Stimulated activated CD8-positive, alpha-beta memory T cell treated with anti-CD3 and anti-CD28 coated beads, Interleukin-4, amount 100 ng/mL, for 1 hour (primary cell): ENCODE measurements at places on chromosomes 2 and 18.

DNA sequence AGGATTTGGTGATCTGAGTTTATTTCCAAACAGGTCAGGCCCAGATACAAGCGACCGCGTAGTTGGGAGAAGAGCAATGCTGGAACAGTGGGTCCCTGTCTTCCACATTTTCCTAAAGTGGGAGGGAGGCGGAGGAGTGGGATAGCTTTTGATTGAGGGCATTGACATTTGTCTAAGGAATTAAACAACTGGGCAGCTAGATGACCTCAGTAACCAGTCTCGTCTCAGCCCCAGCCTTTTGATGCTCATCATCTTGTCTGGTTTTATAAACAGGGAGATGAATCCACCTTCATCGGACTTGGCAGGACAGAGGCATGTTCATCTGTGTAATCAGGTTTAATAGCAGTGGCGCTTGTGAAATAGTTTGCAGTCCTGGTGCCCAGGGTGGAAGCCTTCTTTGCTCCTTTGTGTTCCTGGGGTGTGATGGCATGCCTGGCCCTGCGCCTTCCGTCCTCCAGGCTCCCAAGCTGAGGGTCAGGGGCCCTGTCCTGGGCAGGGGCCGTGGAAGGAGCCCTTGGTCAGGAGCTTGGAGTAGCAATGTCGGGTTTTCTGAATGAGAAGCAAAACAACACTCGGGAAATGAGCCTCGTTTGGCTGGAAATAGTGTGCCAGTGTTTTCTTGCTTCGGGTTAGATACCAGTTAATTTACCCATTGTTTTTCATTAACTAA lies 193.8 kb downstream of the FAM210A start:
- DNase-seq = no peak

DNA sequence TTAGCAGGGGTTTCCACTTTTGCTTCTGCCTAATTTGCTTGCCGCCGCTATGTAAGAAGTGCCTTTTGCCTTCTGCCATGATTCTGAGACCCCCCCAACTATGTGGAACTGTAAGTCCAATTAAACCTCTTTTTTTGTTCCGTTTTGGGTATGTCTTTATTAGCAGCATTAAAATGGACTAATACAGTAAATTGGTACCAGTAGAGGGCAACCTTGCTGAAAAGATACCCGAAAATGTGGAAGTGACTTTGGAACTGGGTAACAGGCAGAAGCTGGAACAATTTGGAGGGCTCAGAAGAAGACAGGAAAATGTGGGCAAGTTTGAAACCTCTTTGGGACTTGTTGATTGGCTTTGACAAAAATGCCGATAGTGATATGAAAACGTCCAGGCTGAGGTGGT lies 216.1 kb upstream of the FSIP2 start:
- no peak for DNase-seq

- no peak for DNase-seq
Measured at GRCh38 chr2:180161415-180161814, 154.3 kb upstream of the CWC22 start.

GRCh38 chr18:23380001-23380550 lies 73.0 kb upstream of the RIOK3 start:
- DNase-seq = no peak

DNA sequence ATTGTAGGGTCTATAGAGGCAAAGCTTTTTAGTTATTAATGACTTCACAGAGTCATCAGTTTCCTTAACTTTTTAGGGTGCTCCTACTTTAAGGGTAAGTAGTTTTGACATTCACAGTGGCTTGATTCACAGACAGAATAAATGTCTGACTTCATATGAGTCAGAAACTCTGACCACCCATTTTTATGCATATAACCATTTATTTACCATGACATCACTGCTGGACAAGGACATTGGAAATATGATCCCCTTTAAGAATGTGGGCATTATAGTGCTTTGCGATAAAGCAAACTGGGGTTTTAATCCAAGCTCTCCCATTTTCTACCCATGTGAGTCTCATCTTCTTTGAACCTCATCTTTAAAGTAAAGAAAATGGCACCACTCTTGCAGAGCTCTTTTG lies 162.0 kb upstream of the MC4R start:
- no peak for DNase-seq

GRCh38 chr2:23436346-23437098 lies 51.5 kb downstream of the KLHL29 start:
- DNase-seq = no peak

GRCh38 chr2:65215946-65216345 lies 11.7 kb upstream of the ACTR2 start:
- DNase-seq = no peak

- no peak for DNase-seq
Measured at GRCh38 chr2:181318504-181319280, 138.5 kb upstream of the ITGA4 start.

GRCh38 chr18:46385124-46385523 lies 271.9 kb downstream of the LOXHD1 start:
- DNase-seq = no peak

- DNase-seq = no peak
Measured at GRCh38 chr18:69758458-69758857, 189.2 kb downstream of the CD226 start.

DNA sequence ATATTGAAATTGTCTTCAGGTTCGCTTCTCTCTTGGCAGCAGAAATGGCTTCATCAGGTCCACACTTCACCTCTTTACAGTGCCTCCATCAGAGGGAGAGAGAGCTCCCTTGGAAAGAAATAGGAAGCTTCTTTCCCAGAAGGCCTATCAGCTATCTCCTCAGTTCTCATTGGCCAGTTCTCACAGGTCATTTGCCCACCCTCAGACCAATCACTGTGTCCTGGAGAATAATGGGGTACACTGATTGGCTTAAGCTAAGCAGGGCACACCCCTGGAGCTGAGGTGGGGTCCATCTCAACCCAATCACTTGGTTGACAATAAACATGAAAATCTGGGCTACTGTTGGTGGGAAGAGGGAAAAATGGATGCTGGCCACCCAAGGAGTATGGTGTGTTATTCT lies 5.2 kb downstream of the GNLY start:
- no peak for DNase-seq

DNA sequence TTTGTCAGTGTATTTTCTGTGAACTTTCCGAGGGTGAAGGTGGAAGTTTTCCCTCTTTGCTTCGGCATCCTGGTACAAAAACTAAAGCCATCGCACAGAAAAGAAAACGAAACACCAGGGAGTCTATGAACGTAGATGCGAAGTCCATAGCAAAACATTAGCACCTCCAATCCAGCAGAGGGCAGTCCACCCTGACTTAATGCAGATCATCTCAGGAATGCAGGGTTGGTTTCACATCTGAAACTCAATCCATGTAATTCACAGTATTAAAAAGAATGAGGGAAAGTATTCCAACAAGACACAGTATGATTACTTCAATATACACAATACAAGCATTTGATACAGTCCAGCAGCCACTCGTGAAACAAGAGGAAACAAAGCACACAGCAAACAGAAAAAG lies 70.8 kb downstream of the RTP5 start:
- DNase-seq = no peak

DNA sequence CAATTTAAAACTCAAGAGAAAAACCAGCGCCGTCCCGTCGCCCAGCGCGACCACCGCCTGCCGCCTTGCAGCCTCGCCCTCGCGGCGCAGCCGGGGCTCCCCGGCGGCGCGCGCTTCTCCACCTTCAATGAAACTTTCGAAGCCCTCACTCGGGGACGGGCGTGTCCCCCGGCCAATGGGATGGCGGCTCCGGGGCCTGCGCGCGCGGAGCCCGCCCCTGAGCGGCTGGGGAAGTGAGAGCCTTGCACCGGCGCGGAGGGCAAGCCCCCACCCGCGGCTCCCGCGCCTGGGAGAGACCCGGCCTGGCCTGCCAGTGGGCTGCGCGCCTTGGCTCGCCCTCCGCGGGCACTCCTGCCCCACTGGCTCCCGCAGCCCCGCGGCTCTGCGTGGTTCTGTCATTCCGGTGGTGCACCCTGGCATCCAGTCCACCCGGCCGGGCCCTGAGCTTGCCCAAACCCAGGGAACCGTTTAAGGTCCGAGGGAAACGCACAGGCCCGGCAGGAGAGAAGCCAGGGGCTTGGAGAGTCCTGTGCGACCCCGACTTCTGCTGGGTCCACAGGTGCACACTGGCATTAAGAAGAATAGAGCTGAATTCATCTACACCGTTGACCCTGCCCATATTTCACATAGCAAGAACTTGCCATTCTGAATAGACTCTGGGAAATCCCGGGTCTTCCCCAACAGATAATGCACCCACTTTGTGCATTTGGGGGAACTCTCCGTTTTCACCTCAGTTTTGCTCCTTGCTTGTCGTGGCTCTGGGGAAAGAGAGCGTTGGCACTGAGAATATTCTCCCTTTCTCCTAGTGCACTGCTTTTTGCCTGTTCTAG lies at the start of gene PIEZO2:
Gene PIEZO2, minus strand, starts transcription at position 129 of the 830 bp plus-strand sequence. CDS start 981 bp downstream, outside the sequence.
- DNase-seq = no peak

- no peak for DNase-seq
Measured at GRCh38 chr18:32688821-32689220, 84.0 kb downstream of the KLHL14 start.

DNA sequence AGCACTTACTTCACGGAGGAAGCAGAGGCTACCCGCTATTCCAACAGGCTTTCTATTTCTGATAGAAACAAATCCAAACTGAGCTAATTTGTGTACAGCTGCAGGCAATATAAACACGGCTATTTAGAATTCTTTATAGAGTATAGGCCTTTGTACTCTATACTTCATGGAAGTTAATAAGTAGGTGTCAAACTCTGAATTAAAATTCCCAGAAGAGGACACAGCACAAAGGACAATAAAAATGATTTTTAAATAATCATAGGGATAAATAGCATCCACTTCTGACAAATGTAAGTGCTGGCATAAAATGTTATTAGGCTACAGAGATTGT lies 261.5 kb downstream of the AFF3 start:
- DNase-seq = no peak

- DNase-seq = no peak
Measured at GRCh38 chr18:67265464-67266245, 250.9 kb downstream of the DSEL start.

DNA sequence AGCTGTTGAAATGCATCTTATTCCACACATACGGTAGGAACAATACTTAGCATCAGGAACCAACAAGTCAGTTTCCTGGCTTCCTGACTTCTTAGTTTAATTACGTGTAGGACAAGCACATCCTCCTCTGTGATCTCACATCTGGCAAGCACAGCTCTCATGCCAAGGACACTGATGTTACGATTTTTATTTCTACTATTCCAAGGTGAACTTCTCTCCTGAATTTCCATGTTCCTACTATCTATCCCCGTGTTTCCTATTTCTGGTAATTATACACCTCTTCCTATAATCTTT lies 374.0 kb downstream of the NCKAP5 start:
- no peak for DNase-seq

DNA sequence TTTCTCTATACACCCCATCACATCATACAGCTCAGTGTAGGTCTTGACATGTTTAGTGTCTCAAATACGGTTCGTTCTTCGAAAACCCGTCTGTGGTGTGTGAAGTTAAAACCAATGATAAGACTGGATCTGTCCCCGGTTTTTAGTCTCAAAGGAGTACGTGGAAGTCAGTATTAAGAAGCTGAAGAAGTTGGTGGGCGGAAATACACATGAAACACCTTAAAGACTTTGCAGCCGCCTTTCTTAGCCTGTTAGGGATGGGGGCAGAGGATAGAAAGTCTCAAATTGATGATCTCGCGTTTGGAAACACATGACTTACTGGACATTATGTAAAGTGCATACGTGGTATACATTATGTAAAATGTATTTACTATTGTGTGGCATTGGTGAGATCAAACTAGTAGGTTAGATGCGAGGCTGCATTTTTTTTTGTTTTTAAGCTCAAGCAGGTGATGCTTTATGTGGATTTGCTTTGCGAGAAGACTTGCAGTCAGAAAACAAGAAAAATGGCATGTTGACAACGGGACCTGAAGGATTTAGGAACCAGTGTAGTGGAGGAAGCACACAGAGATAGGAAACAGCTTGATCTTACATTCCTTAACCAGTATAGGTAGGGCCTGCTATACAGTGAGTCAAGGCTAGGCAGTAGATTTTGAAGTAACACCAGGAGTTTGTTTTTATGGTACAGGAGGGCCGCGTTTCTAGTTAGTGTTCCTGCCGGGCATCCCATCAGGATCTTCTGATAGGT lies 1.2 kb downstream of the CNOT11 start:
- no peak for DNase-seq

GRCh38 chr2:119333360-119333759 lies 33.3 kb downstream of the C2orf76 start:
- DNase-seq = no peak

GRCh38 chr2:77469106-77469505 lies 53.1 kb downstream of the LRRTM4 start:
- no peak for DNase-seq

DNA sequence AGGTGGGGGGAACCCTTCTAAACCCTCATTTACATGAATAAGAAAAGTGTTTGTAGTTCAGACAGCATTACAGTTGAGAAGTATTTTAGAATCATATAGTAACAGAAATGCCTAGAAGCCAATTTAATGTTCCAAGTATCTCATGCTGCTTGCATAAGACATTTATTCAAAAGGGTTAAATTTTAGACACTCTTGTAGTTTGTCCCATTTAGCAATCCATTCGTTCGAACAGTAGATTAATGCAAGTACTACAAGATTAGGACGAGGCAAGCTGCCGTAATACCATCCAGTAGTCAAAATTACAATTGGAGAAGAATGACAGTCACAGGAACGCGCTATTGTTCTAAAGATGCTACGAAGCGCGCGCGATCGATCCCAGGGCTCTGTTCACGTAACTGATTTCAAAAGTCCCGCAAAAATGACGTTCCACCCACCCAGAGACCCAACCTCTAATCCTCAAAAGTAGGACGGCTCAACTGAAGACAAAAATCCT lies 1.2 kb downstream of the TMEM237 start:
- no peak for DNase-seq

GRCh38 chr2:217206016-217206725 lies 346.3 kb upstream of the TNP1 start:
- DNase-seq = no peak

DNA sequence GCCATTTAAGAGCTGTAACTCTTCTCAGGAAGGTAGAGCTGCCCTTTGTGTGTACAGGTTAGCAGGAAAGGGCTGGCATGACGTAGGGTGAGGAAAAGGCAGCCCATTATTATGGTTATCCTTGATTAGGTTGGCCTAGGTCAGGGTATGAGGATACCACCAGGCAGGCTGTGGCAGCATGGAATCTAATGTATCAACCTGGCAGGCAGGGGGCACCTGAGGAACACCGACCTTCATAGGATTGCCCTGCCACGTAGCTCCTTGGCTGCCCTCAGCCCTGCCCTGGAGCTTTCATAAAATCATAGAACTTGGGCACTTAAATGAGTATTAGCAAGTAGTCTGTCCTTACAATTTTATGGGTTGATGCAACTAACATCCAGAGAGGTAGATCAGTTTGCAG lies 261.6 kb downstream of the LTBP1 start:
- DNase-seq = no peak

- no peak for DNase-seq
Measured at GRCh38 chr18:62030091-62030985, 137.5 kb upstream of the RNF152 start.

DNA sequence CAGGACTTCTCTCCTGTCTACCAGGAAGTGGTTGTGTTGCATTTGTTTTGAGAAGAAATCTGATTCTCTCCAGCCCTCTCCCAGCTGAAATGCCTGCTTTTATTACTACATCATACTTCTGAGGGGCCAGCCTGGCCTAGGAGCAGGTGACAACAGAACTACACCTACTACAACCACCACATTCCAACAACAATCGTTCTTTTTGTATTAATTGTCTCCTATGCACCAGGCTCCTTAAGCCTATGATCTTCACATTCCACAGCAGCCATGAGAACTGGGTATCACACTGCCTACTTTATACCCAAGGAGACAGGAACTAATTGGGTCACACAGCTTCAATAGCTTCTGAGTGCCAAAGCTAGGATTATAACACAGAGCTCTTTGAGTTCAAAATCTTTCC lies 167.7 kb downstream of the TDRD15 start:
- no peak for DNase-seq

- no peak for DNase-seq
Measured at GRCh38 chr18:10166164-10166807, 252.5 kb downstream of the VAPA start.
